ENCODE measurements at places on chromosomes 6 and 20.

DNA sequence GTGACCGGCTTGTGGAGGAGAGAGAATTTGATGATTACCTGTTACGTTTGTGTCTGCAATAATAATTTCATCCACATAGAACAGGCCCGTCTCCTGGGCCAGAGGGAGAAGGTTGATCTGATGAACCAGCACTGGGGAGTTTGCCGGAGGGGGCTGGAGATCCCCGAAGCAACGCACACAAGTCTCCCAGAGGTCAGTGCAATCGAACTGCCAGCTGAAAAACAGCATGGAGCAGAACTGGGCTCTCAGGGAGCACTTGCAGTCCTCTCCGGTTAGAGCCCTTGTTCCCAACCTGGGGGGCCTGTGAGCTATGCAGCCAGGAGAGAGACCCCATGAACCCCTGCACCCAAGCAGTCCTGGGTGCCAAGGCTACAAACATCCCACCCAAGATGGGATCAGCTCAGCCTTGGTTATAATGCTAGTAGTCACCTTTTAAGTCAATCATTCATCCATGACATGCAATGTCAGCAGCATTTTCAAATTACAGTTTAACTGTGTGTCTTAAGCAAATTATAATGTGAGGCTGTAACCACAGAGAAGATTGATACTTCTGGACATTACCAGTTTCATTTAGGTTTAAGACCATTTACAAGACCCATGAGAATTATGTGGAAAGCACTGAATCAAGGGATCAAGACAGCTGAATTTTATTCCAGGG, 34.2 kb downstream of the PKHD1 start:
- no peak for DNase-seq

DNA sequence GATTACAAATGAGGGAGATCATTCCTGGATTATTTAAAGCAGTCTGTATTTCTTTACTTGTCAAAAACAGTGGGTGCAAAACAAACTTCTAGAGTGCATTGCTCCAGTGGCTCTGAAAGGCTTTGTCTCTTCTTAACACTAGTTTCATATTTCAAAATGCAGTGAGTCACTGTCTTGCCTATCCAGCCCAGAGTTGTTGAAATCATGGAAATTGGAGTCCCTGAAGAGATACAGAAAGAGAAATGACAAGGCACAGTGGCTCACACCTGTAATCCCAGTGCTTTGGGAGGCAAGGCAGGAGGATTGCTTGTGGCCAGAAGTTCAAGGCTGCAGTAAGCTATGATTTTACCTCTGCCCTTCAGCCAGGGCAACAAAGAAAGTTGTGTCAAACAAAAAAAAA, 11.3 kb downstream of the SLC2A12 start:
- no peak for DNase-seq

DNA sequence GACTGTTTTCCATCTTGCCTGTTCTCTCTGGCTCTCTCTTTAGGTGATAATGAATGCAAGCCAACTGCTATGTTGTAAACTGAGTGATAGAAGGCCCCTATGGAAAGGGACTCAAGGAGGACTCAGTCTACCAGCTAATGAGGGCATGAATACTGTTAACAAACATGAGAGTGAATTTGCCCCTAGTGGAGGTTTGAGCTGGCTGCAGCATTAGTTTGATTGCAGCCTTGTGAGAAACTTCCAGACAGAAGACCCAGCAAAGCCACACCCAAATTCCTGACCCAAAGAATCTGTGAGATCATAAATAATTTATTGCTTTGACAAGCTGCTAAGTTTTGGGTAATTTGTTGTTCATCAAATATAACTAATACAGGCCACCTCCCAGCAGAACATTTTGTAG, 50.0 kb upstream of the PLCB1 start:
- DNase-seq = no peak

GRCh38 chr6:40854592-40854991, 184.4 kb downstream of the UNC5CL start:
- DNase-seq = no peak

GRCh38 chr6:149483334-149483725, 1.5 kb downstream of the ZC3H12D start:
- DNase-seq = no peak

- no peak for DNase-seq
Measured at GRCh38 chr6:133187657-133188453, 53.3 kb upstream of the EYA4 start.

GRCh38 chr6:144279484-144280150, 5.5 kb upstream of the UTRN start:
- no peak for DNase-seq

- no peak for DNase-seq
Measured at GRCh38 chr6:135606392-135606791, 108.9 kb upstream of the AHI1 start.

- DNase-seq = peak; percentile 98
Measured at GRCh38 chr6:12060780-12061609, 48.9 kb downstream of the HIVEP1 start.

GRCh38 chr6:103522045-103522444, 1337.7 kb downstream of the HACE1 start:
- no peak for DNase-seq

DNA sequence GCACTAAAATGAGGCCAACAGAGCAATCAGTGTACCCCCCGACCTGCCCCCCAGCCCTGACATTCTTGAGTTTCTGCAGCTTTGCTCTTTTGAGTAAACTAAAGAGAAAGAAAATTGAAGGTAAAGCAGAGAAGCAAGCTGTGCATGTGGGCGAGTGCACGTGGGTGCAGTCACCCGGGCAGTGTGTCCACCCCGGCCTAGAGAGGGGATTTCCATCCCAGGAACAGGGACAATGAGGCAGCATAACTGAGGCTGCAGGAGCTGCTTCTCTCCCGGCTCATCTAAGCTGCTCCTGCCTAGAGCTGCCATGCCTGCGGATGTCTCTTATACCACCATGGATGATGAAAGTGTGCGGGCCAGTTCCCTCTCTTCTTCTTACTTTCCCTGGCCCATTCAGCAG, 16.8 kb downstream of the CASS4 start:
- DNase-seq = no peak

DNA sequence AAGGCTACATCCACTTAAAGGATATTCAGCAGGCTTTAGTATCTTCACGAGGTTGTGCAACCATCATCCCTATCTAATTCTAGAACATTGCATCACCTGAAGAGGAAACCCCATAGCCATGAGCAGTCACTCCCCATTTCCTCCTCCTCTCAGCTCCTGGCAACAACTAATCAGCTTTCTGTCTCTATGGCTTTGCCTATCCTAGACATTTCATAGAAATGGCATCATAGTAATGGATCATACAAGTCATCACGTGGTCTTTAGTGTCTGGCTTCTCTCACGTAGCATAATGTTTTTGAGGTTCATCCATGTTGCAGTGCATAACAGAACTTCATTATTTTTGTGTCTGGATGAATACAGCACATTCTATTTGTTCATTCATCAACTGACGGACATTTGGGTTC, 20.5 kb downstream of the SNAI1 start:
- DNase-seq = no peak

DNA sequence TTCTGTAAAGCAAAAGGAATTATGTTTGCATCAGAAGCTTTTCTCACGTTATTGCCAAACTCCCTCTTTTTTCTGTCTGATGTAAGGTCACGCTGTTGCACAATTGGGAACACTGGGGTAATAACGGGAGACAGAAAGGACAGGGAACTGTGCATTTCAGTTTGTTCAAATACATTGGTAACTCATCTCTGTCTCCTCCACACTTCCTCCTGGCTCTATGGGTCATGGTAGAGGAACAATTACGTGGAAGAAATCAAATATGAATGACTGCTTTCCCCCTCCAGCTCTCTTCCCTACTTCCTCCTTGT, 132.2 kb upstream of the TNFAIP3 start:
- no peak for DNase-seq

DNA sequence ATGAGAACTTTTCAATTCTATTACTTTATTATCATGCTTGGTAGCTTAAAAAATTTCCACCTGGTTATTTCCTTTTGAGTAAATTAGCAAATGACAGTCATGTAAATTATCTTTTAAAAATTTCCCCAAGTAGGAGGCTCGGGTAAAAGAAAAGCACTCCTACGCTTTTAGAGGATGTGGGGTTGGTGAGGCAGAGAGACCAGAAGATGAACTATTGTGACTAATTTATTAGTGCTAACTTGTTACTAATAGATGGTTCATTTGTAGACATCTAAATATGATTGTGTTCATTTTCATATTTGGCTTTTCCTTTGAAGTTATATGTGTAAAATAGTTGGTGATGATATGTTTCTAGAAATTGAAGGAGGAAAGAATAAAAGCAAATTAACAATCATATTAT, 27.0 kb downstream of the ZNF292 start:
- DNase-seq = no peak

GRCh38 chr6:20698675-20699074, 164.4 kb downstream of the CDKAL1 start:
- DNase-seq = no peak

- no peak for DNase-seq
Measured at GRCh38 chr6:133590814-133591213, 298.1 kb upstream of the TCF21 start.

- peak; percentile 51 for DNase-seq
Measured at GRCh38 chr6:13624871-13625288, 9.7 kb downstream of the NOL7 start.

- DNase-seq = no peak
Measured at GRCh38 chr6:19906171-19906570, 69.0 kb downstream of the ID4 start.

GRCh38 chr20:14481863-14482262, 144.5 kb upstream of the FLRT3 start:
- DNase-seq = no peak

DNA sequence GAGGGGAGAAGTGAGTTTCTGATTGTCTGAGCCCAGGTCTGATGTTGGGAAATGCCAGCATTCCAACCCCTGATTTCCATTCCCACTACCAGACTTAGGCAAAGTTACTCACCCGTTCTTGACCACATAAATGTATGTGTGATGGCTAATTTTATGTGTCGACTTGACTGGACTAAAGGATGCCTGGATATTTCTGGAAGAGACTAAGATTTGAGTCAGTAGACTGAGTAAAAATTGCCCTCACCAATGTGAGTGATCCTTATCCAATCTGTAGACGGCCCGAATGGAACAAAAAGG, 95.8 kb upstream of the TAB2 start:
- no peak for DNase-seq

- no peak for DNase-seq
Measured at GRCh38 chr6:44664716-44665115, 277.2 kb downstream of the CDC5L start.

DNA sequence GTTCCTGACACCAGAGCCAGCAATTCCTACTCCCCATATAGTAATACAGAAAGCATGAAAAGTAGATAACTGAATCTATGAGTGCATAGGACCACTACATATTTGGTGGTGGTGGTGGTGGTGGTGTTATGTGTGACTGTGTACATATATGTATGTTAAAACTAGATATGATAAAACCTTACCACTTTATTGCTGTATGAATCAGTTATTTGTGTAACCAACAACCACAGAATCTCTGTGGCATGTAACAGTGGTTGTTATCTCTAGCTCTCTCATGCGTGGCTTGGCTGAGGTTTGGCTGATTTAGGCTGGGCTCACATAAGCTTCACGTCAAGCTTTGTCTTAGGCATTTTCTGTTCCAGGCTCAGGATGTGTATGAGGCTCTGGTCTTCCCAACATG, 55.7 kb downstream of the PLCB1 start:
- DNase-seq = no peak

- DNase-seq = no peak
Measured at GRCh38 chr20:52859156-52859876, 112.8 kb upstream of the TSHZ2 start.

- DNase-seq = no peak
Measured at GRCh38 chr20:47365023-47365764, 8.7 kb upstream of the ZMYND8 start.

- DNase-seq = no peak
Measured at GRCh38 chr6:121767211-121767610, 331.8 kb downstream of the GJA1 start.

DNA sequence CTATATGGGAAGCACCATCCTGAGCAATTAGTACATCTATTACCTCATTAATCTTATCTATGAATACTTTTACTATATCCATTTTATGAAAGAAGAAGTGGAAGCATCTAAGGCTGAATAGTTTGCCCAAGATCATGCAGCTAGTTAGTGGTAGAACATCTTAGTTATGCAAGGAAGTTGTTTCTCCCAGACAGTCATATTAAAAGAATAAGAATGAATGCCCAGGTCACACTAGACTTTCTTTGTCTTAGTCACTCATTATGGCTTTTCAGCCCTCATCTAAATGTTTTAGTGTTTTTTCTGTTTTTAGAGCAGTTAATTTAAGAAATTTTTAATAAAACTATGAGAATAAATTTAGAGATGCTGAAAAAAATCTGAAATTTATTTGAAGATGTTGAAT, 517.5 kb downstream of the CDKAL1 start:
- DNase-seq = no peak

DNA sequence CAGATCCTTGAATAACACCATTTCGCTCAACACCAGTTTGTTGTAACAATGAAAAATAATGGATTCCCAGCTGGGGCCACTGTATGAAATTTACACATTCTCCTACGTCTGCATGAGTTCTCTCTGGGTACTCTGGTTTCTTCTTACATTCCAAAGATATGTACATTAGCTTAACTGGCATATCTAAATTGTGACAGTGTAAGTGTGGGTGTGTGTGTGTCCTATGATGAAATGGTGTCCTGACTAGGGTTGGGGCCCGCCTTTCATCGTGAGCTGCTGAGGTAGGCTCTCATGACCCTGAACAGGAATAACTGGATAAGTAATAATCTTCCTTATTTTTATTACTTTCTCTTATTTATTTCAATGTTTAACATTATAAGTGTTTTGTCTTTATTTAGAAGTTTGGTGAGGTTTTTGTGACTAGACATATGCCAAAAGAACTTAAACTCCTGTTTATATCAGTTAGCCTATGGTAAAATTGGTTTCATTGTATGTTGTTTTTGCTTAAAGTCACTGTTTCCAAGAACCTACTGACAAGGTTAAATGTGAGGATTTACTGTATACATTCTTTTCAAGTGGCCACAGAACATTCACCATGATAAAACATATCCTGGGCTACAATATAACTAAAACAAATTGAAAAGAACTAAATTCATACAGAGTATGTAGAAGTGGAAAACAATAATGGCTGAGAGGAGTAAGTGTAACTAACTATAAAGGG, 42.4 kb downstream of the RBL1 start:
- no peak for DNase-seq

DNA sequence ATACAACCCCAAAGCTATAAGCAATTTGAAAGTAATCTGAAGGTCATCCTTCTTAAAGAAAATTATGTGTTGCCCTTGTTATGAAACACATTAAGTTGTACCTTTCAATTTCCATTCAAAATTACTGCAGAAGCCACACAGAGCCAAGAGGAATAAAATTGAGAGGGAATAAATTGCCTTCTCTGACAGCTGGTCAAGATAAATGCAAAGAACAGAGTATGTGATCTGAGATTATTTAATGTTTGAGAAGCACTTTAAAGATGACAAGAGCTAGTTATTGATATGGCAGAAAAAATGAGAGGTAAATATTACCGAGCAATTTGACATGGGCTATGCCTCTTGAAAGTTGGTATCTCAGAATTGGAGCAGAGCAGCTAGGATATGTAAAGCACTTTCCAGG, 61.6 kb downstream of the TRDN start:
- no peak for DNase-seq

GRCh38 chr20:14235355-14235754, 102.1 kb downstream of the FLRT3 start:
- DNase-seq = no peak

Data from G401 (cell line).